HAP-1 (cell line): ENCODE measurements at places on chromosomes 7 and 10.

DNA sequence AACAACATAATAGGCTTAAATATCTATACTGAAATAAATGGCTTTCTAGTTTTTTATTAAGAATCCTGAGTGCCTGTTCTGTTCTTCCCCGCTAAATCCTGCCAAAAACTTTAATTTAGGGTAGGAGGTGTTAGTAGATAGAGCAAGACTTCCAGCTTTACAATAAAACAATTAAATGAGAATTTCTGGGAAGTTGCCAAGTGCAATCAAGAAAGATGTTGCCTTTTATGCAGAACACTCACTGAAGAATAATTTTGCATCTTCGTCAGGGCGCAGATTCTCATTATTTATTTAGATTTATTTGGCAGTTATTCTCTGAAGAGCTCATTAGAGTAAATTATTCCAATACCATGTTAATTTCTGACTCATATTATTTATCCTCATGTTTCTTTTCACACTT, 103.2 kb upstream of the GPR141 start:
- no peak for DNase-seq

DNA sequence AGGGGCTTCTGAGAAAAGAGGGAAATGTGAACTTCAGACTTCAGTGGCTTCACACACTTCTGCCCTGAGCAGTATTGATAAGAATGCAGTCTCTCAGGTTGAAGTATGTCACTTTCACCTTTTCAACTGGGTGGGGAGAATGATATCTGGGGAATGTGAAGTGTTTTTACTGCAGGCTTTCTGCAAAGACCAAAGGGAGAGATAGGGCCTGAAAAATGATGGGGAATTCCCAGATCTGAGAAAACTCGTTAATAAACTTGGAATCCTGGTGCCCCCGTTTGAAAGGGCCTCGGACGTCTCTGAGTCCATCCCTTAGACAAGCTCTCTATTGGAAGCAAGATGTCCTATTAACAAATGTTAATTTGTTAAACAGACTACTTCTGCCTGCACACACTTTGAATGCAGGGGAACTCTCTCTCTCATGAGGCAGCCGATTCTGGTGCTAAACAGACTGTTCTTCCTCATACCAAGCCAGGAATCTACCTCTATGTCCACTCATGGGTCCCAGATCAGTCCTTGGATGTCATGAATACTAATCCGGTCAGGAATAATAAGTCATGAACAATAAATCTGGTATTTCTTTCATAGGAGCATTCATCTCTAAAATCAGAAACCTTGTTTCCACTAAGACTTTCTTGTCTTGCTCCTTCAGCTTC, 193.6 kb downstream of the JCAD start:
- DNase-seq, result no peak

DNA sequence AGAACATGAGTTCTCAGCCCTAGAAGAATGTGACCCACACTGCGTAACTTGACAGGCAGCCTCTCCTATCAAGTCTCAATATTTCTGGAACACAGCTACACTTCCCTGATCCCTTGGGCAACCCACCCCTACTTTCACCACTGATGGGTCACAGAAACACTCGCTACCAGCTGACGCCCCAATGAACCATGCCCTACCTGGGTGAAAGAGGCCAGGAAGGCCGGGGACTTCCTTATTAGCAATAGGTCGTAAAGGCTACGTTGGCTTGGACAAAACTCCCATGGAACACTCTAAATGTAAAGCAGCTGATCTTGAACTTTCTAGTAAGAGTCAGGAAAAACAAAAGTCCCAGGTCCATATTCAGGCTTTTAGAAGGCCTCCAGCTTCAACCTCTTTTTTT, 202.3 kb upstream of the KCTD7 start:
- no peak for DNase-seq

DNA sequence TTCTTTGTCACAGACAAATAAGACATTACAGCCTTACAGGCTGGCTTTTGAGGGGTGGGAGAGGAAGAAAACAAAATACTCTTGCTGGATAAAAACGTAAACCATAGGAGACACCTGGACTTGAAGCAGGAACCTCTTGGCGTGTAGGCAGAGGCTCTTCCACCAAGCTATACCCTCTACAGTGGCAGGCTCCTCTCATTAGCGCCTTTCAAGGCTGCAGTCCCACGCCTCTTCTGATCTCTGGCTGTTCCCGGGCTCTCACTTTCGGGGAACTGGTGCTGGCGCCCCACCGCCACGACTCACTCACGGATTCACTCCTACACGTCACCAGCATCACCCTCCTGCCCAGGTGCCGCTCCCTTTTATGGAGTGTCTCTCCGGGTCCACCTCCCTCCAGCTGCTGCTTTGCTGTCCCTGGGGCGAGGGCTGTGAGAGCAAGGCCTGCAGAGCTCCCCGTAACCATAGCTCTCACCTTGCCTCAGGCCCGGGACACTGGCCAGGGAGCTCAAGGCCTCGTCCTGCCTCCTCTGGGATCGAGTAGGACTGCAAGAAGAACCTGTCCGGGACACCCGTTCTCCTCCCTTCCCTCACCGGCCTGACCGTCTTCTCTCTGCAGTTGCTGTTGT, 62.6 kb downstream of the ZNF777 start:
- DNase-seq, result no peak

GRCh38 chr10:24701447-24701846, 22.2 kb downstream of the ARHGAP21 start:
- DNase-seq, result no peak

GRCh38 chr10:43093423-43094076, 16.7 kb downstream of the RET start:
- DNase-seq, result no peak
